Stimulated activated CD4-positive, alpha-beta T cell treated with anti-CD3 and anti-CD28 coated beads, Interleukin-15, amount 100 ng/mL, for 48 hours (primary cell): ENCODE measurements at places on chromosomes 4 and X.

DNA sequence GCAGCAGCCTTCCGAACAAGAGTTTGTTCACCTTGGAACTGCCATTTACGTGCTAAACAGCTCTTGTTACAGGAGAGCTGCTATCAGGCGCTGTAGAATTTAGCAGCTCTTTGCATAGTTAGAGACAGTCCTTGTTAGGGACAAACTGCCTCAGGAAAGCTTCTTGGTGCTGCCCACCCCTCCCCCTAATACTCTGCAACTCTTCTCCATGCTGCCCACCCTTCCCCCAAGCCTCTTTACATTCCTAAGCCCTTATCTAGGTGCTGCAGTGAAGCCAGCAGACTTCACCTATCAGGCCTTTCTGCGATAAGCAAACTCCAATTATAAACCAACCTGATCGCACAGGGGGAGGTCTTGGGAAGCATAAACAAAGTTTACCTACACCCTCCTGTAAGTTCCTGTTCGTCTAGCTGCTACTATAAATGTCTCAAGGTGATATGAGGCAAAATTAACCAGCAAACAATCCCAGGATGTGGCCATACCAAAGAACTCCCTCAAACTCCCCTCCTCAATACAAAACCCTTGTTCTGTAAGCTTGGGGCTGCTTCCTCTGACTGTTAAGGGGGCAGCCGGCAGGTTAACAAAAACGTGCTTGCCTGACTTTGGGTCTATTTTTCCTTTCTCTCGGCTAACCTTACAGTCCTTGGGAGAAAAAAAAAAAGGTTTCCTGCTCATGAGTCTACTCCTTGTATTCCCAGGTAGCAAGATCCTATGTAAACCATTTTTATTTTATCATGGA lies 74.0 kb upstream of the GC start:
- no peak for DNase-seq

- DNase-seq, result no peak
Observed at GRCh38 chr4:19945501-19945900, 306.2 kb upstream of the SLIT2 start.

DNA sequence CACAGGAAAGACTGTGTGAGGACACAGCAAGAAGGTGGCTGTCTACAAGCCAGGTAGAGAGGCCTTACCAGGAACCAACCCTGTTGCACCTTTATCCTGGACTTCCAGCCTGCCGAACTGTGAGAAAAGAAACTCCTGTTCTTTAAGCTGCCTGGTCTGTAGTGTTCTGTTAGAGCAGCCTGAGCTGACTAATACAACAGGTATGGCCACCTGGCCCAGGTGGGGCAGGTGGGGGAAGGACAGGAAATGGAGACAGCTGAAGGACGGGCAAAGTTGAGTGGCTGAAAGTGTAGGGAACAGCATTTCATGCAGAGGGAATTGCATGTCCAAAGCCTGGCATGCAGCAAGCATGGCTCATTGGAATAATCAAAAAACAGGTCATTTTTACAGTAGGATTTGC lies 35.1 kb downstream of the CYTL1 start:
- no peak for DNase-seq

DNA sequence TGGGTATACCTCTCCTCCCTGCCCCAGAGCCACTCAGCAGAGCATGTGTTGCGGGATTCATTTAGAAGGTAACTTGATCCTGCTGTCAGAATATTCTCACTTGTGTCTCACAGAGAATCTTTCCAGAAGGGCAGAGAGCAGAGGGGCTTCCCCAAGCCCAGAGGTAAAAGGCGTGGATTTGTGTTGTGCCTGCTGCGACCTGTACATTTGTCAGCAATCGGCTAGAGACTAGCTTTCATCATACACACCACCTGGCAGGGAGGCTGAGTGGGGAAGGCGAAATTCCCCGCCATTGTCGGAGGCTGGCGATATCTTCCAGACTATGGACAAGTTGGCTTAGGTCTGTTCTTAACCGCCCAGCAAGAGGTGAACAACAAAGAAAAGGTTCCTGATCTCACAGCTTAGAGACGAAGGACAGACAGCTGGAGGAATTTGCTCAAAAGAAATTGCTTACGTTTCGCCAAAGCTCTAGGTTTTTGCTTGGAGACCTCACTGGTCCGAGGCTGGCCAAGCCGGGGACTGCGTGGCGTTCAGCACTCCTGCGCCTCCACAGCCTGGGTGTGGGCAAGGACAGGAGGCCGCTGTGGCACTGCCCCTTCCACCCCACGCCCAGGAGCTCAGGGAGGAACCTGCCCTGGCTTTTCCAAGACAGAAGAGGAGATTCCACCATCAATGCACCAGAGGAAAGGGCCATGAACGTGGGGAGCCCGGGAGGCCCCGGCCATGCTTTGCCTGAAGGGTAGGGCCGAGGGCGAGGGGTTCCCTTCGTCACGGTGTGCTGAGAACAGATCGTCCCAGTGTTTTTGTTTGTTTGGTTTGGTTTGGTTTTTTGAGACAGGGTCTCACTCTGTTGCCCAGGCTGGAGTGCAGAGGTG lies 69.4 kb downstream of the DCTD start:
- DNase-seq, result no peak

GRCh38 chr4:4541040-4541631 lies 712 bp downstream of the STX18 start:
- DNase-seq, result no peak

GRCh38 chr4:824461-825062 lies 1.4 kb downstream of the CPLX1 start:
- no peak for DNase-seq

DNA sequence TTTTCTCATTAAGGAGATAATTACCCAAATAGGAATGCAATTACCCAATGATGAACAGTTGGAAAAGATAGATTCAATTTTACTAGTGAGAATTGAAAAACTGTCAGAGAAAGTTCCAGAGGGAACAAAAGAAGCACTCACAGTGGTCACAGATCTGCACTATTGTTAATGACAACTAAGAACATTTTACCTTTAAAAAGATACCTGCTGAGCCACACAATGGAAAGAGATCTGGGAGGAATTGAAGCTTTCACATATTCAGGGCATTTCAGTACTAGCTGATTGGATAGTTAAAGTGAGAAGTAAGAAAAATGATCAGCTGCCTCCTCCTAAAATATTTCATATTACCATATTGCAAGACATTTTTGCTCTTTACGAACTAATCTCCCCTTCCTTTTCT lies 1822.2 kb downstream of the STIM2 start:
- no peak for DNase-seq

- no peak for DNase-seq
Observed at GRCh38 chr4:100983426-100983825, 363.9 kb downstream of the PPP3CA start.

- no peak for DNase-seq
Observed at GRCh38 chr4:159104694-159105414, 2.0 kb downstream of the RAPGEF2 start.

GRCh38 chr4:120158046-120158445 lies 91.4 kb upstream of the MAD2L1 start:
- no peak for DNase-seq

- no peak for DNase-seq
Observed at GRCh38 chrX:119481323-119481801, 13.1 kb downstream of the SLC25A5 start.

DNA sequence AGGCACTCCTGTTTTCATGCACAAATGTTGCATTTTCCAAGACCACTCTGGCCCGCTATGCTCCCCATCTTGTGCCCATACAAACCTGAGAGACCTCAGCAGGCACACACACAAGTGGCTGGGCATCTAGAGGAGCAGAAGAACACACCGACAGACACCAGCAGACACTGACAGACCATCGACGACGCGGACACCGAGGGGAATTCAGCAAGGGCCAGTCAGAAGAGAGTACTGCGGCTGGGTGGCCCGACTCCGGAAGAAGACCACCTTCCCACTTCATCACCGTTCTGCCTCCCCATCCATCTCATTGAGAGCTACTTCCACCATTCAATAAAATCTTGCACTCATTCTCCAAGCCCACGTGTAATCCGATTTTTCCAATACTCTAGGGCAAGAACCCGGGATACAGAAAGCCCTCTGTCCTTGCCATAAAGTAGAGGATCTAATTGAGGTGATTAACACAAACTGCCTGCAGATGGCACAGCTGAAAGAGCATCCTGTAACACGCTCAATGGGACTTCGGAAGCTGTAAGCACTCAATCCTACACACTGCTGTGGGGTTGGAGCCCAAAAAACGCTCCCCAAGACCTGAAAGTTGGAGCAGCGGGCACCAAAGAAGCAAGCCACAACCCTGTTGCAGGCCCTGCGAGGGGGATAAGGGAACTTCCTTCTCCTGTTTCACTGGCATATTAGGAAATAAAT lies 780.9 kb downstream of the ARAP2 start:
- no peak for DNase-seq
